Stimulated activated CD8-positive, alpha-beta memory T cell treated with anti-CD3 and anti-CD28 coated beads, Interleukin-15, amount 100 ng/mL, for 4 hours (primary cell): ENCODE measurements at places on chromosomes 6 and 20.

DNA sequence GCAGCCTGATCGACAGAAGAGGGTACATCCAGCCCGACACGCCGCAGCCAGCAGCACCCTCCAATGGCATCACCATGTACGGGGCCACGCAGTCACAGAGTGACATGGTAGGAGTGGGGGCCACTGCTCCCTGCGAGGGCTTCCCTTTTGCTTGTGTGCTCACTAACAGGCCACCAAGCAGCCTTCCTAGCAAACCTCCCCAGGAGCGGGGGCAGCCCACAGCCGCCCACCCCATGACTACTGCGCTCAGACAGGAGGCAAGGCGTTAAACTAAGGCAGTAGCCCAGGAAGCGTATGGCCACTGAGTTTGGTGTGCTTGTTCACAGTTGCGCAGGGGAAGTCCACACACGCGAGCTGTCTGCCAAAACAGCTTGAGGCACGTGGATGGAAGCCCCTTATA, 169.5 kb upstream of the SNX9 start:
- DNase-seq: no peak

GRCh38 chr6:147752689-147753403, 244.4 kb downstream of the SAMD5 start:
- no peak for DNase-seq

GRCh38 chr6:51166914-51167313, 348.2 kb downstream of the TFAP2B start:
- DNase-seq: no peak

- DNase-seq: no peak
These were observed 47.8 kb upstream of the NRSN1 start for GRCh38 chr6:24078200-24078599.

GRCh38 chr6:149913540-149914240, 9.2 kb downstream of the RAET1G start:
- DNase-seq: no peak

DNA sequence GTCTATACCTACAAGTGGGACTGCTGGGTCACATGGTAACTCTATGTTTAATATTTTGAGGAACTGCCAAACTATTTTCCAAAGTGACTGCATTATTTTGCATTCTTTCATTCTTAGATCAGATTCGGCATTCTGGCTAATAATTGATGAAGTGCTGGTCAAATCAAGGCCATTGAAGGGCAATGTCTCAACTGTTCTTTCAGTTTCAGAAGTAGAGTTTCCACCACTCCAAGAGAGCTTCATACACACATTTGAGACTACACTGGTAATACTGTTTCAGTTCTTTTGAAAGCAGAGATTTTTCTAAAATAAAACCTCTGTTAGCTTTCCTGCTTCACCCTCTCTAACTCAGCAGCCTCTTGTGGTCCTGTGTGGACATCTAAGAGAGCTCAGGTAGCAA, 154.5 kb downstream of the CFAP61 start:
- DNase-seq: no peak

GRCh38 chr6:13765570-13765969, 48.8 kb downstream of the MCUR1 start:
- no peak for DNase-seq

DNA sequence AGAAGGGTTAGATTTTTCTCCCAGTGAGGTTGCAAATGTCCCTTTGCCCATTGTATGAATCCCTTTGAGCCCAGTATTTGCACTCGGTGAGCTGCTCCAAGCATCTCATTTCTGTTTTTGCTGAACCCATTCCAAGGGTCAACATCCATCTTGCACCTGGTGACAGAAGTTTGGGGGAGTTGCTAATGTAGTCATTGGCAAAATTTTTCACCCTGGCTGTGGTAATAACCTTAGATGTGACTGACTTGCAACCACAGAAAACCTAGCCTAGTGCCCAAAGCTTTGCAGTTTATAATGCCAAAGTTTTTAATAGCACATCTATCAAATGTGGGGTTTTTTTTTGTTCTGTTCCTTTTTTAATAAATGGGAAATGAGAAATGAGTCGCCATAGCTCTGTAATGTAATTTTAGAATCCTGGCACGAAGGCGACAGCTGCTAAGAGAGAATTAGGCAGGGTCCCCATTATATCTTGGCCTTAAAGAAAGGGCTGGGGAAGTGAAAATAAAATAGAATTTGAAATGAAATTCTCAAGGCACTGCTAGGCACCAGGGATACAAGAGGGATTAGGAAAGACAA, 682.8 kb downstream of the KIF16B start:
- no peak for DNase-seq

GRCh38 chr20:50844430-50845100, 49.7 kb downstream of the BCAS4 start:
- DNase-seq: peak; percentile 14

DNA sequence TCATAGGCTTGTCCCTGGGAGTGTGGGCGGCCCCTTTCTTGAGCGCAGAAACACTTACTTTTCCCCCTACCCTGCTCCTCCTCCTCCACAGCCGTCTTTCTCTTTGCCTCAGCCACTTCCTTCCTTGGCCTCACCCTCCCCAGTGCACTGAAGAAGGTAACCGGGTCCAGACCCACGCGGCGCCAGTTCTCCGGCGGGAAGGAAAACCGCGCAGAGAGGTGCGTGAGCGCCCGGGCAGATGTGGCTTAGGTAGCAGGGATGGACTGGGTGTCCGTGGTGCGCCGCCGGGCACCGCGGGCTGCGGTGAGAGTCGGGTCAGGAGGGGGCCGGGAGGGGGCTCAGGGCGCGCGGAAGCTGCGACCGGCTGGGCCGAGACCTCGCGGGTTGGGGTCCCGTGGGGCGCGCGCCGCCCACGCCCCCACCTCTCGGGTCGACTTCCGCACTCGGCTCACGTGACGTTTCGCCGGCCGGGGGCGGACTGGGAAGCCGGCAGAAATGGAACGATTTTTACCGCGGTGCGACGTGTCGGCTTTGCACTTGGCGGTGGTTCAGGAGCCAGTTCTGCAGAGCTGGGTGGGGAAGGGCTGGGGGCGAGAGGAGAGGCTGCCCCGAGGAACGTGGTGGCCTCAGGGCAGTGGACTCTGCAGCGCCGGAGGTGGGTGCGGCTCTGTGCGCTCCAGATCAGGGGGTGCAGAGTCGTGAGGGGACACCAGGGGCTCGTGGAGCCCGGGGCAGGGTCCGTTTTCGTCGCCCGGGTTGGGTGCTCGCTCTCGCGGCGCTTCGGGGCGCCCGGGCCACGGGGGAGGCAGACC, at the start of gene ABRACL:
ABRACL (plus strand) TSS at position 88 of the 812 bp plus-strand sequence. CDS start 5,416 bp downstream, outside the sequence.
- DNase-seq: peak; percentile 72

DNA sequence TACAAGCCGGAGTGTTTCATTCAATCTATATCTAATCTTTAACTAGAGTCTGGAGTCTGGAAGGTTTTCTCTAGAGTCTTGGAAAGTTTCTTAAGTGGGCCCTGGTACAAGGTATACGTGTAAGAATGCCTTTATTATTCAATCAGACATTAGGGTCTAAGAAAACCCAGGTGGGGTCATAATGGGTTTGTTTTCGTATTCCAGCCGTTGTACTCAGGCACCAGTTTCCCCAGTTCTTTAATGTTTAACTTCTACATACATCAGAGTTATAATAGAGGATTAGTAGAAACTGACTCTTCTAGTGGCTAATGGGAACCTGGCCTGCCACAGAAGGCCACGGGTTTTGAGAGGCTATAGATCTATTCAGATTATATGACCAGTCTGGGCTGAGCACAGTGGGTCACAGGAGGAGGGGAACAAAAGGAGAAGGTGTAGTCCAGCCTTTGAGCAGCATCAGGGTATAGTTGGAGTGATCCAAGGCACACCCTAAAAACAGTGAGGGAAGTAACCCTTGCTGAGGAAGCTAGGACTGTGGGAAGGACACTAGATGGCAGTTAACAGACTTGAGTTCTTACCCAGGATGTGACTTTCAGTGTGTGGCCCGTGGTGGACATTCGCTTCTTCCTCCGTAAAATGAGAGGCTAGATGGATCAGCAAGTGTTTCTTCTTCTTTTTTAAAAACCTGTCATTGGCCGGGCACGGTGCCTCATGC, 15.5 kb downstream of the FAM83B start:
- no peak for DNase-seq

GRCh38 chr6:16903470-16903869, 142.2 kb upstream of the ATXN1 start:
- DNase-seq: no peak

GRCh38 chr20:57872816-57873409, 163.1 kb upstream of the PMEPA1 start:
- no peak for DNase-seq

- no peak for DNase-seq
These were observed 50.3 kb upstream of the OGFRL1 start for GRCh38 chr6:71238351-71238750.

GRCh38 chr6:109611502-109611901, 79.5 kb downstream of the AK9 start:
- no peak for DNase-seq

GRCh38 chr20:708956-709355, 33.4 kb upstream of the SCRT2 start:
- no peak for DNase-seq

- DNase-seq: no peak
These were observed 104.0 kb upstream of the ZFP64 start for GRCh38 chr20:52295556-52295955.

- no peak for DNase-seq
These were observed 3.7 kb upstream of the TXNDC5 start for GRCh38 chr6:7914311-7914710.

DNA sequence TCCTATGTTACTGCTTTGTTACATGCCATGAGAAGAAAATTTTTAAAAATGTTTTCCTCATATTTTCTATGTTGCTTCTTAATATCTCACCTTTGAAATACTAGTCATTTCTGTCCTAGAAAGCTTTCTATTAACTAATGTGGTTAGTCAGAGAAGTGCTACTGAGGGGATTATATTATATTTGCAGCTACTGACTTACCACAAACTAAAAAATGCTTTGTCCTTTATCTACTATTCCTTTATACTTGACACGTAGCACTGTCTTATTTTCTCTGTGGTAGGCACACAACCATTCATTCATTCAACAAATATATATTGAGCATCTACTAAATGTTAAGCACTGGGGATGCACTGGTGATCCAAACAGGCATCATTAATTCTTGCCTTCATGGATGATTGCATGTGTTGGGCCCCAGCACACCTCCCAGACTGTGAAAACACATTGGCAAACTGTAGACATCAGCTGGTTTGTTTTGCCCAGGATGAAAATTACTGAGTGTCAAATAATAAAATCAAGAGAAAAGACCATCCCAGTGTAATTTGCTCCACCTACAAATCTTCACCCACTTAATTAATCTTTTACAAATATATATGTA, 10.7 kb upstream of the MLIP start:
- DNase-seq: no peak

DNA sequence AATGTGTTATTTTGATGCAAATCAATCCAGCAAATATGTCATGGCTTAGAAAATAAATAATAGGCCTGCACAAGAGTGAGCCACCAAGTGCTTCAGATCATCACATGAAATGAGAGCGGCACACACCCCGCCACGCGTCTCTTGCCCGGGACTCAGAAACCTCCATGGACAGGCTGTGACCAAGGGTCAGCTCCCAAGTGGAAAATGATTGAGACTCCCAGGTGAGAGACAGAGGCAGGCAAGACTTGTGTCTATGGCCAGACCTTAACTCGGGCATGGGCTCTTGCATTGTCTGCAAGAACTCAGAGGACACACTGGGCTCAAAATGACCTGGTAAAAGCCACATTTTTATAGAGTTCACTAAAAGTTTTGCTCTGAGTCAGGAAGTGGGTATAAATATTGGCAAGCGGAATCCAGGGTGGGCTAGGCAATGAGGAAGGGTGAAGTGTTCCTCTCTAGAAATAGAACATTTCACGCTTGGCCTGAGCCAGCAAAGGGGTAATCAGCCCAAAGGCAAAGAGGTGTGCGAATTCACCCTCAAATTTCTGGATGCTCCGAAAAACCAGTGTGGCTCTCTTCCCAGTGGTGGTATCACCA, 30.7 kb upstream of the RIN2 start:
- DNase-seq: no peak

DNA sequence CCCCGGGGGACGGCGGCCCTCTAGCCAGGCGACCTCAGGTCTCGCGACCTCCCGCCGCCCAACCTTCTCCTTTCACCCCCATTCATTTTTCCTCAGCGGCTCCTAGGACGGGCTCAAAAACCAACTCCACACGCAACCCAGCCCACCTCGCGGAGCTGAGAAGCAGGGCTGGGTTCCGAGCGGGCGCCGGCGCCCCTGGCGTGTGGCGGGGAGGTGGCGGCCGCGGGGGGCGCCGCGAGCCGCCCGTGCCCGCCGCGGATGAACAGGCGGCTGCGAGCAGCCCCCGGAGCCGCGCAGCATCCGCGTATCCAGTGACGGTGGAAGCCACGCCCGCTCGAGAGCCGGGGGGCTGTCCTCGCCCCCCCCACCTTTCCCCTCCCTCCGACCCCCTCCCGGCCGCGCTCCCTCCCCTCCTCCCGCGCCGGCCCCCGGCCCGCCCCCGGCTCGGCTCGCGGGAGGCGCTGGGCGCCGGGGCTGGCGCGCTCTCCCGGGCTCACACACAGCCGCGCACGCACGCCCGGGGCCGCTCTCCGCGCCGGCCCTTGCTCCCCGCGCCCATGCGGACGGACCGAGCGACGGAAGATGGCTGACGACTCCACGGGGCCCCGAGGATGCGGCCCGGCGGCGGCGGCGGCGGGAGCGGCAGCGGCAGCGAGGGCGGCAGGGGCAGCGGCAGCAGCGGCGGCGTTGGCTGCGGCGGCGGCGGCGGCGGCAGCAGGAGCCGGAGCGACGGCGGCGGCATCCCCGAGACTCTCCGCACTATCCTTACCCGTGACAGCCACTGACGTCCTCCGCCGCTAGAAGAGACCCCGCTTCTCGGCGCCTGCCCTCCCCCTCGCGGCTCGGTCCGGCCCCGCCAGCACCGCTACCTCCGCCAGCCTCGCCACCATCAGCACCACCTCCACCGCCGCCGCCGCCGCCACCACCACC, at the start of gene SOBP:
SOBP (plus strand) TSS at position 482 of the 930 bp plus-strand sequence. CDS start 500 bp downstream, outside the sequence.
- peak; percentile 49 for DNase-seq

DNA sequence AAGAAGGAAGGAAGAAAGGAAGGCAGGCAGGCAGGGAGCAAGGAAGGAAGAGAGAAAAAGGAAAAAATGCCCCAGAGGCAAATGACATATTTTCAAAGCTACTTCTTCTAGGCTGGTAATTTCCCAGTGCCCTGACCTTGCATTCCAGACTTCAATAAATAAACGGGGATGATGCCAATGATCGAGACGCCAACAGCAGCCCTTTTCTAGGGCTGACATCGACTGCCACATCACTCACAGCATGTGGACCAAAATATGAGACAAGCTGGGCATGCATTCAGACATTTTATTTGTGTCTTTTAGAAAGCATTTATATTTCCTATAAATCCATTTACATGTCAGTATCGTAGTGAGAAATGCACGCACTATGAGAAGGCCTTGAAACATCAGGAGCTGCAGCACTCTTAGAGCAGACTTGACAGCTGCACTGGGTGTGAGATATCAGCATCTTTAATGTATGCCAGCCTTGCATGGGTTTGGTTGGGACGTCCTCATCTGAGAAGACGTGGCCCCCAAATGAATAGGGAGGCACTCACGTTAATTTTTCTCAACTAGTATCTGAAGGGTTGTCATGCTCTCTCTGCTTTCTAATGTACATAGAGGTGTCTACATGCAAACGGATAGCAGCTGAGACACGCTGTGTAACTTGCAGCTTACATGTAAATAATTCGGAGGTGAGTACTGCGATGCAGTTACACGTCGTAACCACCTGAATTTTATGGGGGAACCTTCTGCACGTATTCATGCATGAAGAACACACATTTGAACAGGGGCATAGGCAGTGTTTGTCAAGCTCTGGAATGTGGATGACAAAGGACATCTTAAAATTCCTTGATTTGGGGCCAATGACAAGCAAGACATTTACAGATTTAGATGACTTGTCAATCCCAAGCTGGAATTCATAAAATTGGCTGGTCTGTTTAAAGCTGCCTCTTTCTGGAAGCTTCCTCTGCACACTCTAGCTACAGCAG, 149.1 kb upstream of the AGPAT4 start:
- no peak for DNase-seq

- DNase-seq: no peak
These were observed 636.9 kb downstream of the QKI start for GRCh38 chr6:164051427-164051826.
